ENCODE measurements at places on chromosomes 16 and 17. TPM values are rescaled to one million over a fixed set of nuclear protein-coding genes. Genes with fewer than 3 reads are reported as not detected.

- DNase-seq, result no peak
Measured at GRCh38 chr17:79511471-79511870, 99.4 kb downstream of the RBFOX3 start.

- DNase-seq, result peak; percentile 86
Measured at GRCh38 chr17:68981288-68981687, 26.1 kb upstream of the ABCA8 start.

- no peak for DNase-seq
Measured at GRCh38 chr16:87328846-87329245, 11.7 kb upstream of the C16orf95 start.

DNA sequence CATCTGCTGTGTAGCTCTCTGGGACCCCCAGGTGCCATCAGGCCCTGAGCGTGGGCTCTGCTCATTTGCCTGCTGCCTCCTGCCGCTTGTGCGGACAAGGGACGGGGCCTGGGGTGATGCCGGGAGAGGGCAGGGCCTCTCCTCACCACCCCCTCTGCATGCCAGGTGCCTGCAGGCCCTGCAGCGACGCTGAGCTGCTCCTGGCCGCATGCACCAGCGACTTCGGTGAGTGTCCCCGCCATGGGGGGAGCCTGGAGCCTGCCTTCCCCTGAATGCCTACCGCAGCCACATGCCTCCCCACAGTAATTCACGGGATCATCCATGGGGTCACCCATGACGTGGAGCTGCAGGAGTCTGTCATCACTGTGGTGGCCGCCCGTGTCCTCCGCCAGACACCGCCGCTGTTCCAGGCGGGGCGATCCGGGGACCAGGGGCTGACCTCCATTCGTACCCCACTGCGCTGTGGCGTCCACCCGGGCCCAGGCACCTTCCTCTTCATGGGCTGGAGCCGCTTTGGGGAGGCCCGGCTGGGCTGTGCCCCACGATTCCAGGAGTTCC lies 1.9 kb downstream of the METRN start:
- no peak for DNase-seq

DNA sequence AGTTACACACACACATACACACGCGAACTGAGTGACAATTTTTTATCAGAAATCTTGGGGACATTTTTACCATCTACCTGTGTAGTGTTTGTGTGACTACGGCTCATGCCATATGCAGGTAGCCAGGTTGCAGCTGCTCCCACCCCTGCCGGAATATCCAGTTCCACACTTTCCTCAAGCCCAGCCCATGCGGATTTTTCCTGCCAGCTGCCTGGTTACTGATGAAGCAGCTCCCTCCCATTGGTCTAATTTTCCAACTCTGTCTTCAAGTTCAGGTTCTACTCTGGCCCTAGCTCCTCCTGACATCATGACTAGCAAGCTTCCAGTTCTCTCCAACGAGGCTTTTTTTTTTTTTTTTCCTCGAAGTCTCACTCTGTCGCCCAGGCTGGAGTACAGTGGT lies 4.8 kb downstream of the GSG1L2 start:
- no peak for DNase-seq

GRCh38 chr16:85908444-85908843 lies 9.5 kb downstream of the IRF8 start:
- no peak for DNase-seq

- no peak for DNase-seq
Measured at GRCh38 chr16:72367851-72368250, 195.9 kb upstream of the PMFBP1 start.

DNA sequence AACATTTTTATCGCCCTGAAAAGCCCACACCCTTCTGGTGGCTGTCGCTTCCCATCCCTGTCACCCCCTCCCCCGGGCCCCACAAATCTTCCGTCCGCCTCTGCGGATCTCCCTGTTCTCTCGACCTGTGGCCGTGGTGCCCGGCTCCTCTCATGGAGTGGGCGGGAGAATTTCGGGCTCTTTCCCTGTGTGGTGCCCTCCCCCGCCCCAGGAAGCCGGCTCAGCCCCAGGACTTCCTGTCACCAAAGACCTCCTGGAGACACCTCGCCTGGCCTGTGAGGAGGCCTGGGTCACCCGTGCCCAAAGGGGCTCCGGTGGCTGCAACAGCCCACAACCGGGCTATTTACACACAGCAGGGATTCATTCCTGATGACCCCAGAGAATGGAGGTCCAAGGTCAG lies 26.1 kb upstream of the UBE2I start:
- no peak for DNase-seq

The DPEP1 gene
- not detected for total RNA-seq

The VAC14 gene
- 75.7 TPM for total RNA-seq

Data from myocyte (in vitro differentiated cells).